ENCODE measurements at places on chromosomes 16 and 17. TPM values are rescaled to one million over a fixed set of nuclear protein-coding genes. Genes with fewer than 3 reads are reported as not detected.
A peak's percentile ranks its signal among the peaks of the same experiment; 100 is the strongest.

Gene CCDC92B
- 0.16 TPM for total RNA-seq

DNA sequence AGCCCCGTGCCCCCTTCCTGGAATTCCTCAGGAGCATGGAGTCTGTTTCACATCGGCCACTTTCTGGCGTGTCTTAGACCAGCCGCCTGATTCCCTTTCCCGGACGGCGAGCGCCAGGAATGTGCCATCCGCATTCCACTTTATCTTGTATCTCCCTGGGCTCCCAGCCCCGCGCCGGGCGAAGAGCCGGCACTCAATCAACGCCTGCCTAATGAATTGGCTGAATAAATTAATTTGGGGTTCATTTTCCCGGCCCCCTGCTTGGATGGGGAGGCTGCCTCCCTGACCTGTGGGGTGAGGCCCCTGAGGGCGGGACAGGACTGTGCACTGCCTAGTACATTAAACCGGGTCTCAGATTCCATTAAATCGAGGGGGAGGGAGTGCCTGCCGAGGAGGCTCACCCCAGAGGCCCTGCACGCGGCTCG is 282.3 kb upstream of the TNRC6C start:
- peak; percentile 80 for DNase-seq

Gene HSD17B1
- total RNA-seq: 1.4 TPM

DNA sequence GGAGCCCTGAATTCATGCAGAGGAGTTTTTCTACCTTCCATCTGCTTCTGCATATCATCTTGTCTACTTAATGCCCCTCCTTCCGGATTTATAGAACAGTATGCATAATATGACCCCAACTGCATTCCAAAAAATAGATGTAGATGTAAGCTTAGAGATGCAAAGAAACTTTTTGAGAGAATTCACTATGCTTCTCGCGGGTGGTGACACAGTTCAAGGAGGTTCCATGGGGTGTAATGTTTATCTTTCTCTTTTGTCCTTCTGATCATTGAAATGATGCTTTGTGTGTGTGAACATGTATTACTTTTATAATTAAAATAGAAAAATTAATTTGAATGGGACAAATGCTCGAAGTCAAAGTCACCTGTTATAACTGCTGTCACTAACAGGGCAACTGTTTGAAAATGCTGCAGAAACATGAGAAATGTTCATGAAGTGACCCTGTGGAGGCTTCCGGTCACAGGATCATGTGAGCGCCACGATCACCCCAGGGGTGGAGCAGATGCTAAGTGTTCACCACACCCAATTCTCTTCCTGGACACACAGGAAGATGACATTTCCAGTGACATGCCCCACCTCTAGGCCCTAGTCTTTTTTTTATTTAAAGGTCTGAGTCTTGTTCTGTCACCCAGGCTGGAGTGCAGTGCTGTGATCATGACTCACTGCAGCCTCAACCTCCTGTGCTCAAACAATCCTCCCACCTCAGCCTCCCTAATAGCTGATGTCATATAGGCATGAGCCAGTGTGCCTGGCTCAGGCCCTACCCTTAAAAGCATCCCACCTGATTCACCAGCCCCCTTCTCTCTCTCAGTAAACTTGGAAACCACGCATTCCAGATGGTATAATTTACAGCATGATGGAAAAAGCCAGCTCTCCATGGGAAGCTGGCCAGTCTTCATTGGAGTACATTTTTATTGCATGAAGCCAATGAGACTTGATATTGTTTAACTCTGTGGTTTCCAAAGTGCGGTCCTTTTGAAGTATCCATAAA is 21.0 kb upstream of the AGRP start:
- peak; percentile 79 for DNase-seq

GRCh38 chr17:78709119-78709681 is 72.9 kb downstream of the CYTH1 start:
- DNase-seq: no peak

GRCh38 chr17:71168053-71168741 is 952.6 kb upstream of the SOX9 start:
- no peak for DNase-seq
